ENCODE measurements at places on chromosomes 13 and 19.

DNA sequence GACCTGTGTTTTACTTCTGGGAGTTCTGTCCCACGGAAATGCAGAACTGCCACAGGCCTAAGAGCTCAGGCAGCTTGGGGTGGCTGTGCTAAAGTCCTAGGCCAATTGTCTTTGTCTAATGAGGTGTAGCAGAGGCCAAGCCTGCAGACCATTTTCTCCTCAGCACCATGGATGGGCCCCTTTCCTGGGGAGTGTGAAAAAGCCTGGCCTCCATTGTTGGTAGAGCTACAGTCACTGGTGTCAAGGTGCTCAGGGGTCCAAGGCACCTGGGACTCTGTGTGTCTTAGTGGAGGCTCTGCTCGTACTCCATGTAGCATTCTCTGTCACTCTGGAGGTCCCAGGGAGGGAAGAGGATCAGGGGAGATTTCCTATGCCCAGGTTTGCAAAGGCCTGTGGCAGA is 329.6 kb downstream of the SLITRK5 start:
- no peak for DNase-seq

DNA sequence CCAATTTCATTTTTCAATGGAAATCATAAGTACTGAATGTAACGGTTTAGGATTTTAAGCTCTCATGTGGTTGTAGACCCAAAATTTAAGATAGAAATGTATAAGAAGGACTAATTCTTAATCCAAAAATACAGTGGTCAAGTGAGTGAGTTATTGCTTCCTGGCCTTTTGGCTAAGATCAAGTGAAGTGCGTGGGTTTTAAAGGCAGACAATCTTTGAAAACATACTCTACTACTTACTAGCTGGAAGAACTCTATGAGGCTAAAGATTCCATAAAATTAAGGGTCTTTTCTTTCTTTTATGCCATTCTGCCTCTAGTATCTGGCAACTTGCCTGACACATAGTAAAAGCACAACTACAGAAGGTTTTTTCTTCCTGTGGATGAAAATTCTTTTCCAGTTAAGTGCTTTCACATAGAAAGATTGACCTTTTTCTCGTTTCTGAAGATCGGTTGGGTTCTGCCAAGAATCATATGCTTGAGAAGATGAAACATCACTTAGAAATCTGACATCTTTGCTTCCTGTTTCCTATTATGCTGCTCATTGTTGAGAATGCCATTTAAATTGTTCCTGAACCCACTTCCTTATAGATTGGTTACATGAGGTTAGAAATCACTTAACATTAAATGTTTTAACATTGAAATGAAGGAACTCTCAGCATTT is 26.4 kb upstream of the SCEL start:
- no peak for DNase-seq

DNA sequence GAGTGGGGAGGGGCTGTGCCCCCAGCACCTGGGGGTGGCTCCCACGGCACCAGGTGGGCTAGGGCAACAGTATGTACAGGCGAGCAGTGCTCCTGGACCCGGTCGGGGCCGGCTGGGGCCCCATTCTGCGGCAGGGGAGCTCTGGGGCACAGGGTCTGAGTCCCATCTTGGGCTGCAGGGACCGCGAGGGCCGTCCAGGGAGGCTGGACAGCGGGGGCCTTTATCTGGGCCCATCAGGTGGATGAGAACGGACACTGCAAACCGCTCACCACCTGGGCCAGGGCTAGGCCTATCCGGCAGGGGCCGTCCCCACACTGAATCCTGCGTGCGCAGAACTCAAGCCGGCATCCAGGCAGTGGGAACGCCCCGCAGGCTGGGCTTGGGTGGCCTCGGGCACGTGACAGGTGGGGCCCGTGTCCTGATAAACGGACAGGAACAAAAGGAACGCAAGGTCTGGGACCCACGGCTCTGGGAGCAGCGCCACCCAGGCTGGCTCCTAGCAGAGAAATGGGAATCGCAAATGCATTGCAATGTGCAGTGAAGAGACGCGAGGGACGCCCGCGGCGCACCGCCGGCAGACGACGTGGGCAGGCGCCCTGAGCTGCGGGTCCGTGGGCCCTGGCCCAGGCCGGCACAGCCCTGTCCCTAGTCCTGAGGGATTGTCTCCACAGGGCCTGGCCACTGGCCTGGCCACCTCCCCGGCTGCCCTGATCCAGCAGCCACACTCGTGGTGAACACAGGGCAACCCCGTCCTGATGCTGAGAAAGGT is 29.7 kb downstream of the BTBD2 start:
- no peak for DNase-seq

DNA sequence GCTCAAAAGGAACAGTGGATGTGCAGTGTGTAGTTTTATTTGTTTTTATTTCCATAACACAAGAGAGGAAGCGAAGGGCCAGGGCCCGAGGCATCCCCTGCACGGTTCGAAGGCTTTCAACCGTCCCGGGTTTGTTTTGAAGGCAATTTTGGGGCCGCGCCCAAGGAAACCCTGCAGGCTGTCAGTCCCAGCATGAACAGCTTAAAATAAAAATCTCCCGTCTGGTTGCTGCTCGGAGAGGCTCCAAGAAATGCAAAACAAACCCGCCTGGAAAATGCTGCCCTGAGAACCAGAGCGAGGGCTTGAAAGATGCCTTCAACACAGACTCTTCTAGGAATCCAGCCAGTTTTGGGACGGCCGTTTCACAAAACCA is 16.0 kb downstream of the LSM4 start:
- DNase-seq: no peak

GRCh38 chr13:44231786-44232516 is 141.7 kb upstream of the SERP2 start:
- no peak for DNase-seq

- DNase-seq: no peak
Observed at GRCh38 chr13:109892101-109892500, 105.7 kb upstream of the IRS2 start.

- peak; percentile 84 for DNase-seq
Observed at GRCh38 chr19:55632463-55632834, 8.1 kb upstream of the ZNF784 start.

GRCh38 chr19:35110974-35111373 is 4.6 kb upstream of the FXYD3 start:
- no peak for DNase-seq

- no peak for DNase-seq
Observed at GRCh38 chr19:13729859-13730258, 34.5 kb upstream of the MRI1 start.

GRCh38 chr13:113765564-113765910 is 6.5 kb downstream of the TMEM255B start:
- no peak for DNase-seq

GRCh38 chr13:79392882-79393563 is 13.0 kb downstream of the RBM26 start:
- DNase-seq: no peak

DNA sequence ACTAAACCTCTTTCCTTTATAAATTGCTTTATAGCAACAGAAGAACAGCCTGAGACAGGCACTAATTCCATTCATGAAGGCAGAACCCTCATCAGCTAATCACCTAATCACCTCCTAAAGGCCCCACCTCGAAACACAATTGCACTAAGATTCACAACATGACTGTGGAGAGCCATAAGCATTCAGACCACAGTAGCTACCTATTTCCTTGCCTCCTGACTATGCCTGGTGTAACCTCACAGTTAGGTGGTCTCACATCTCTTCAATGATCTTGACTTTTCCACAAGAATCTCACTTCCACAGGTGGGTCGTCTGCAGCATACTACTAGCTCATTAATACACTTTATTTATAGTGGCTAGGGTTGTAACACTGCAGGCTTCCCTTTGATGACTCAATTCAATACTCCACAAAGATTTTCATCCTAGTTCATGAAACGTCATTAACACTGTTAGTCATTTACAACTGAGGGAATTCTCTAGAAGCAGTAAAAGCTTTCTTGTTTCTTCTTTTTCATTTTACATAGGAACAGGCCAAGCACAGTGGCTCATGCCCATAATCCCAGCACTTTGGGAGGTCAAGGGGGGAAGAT is 27.1 kb downstream of the STK24 start:
- DNase-seq: no peak

DNA sequence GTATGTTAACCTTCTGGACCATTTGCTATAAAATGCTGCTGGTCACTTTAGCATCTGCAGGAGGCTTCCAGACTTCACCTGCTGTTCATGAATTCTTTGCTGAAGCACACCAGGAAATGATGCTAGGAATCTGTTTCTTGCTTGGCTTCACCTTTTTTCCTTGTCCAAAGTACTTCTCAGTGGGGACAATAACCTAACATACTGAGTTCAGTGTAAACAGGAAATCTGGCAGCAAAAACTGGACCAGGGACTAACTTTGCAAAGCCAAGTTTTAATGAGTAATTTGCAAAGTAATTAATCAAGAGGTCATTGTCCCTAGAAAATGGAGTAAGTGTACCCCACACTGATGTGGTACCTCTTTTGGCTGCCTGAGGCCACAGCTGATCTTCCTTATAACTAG is 128.4 kb downstream of the RXFP2 start:
- DNase-seq: no peak

DNA sequence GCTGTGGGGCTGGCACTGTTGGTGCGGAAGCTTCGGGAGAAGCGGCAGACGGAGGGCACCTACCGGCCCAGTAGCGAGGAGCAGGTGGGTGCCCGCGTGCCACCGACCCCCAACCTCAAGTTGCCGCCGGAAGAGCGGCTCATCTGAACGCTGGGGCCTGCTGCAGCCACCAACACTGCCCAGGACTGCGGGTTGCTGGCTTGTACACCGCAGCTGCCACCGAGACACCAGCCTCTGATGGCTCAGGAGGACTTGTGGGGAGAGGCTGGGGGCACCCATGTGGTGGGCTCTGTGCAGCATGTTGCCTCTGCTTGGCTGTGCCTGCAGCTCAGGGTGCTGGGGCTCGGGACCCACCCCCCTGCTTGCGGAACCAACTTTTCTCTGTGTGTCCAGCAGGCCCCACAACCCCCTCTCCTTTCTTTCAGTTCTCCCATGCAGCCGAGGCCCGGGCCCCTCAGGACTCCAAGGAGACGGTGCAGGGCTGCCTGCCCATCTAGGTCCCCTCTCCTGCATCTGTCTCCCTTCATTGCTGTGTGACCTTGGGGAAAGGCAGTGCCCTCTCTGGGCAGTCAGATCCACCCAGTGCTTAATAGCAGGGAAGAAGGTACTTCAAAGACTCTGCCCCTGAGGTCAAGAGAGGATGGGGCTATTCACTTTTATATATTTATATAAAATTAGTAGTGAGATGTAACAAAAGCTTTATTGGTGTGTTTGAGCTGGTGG is 2.6 kb downstream of the CRB3 start:
- DNase-seq: no peak

DNA sequence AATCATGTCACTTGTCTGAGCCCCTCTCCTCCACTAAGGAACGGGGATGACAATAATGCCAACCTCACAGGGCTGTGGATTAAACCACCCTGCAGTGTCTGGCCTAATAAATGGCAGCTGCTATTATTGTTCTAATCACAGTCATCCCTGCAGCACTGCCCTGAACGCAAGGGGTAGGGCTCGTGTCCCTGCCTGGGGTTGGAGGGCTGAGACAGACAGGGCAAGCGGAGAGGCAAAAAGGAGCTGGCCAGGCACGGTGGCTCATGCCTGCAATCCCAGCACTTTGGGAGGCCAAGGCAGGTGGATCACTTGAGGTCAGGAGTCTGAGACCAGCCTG is 10.2 kb upstream of the KPTN start:
- DNase-seq: no peak

DNA sequence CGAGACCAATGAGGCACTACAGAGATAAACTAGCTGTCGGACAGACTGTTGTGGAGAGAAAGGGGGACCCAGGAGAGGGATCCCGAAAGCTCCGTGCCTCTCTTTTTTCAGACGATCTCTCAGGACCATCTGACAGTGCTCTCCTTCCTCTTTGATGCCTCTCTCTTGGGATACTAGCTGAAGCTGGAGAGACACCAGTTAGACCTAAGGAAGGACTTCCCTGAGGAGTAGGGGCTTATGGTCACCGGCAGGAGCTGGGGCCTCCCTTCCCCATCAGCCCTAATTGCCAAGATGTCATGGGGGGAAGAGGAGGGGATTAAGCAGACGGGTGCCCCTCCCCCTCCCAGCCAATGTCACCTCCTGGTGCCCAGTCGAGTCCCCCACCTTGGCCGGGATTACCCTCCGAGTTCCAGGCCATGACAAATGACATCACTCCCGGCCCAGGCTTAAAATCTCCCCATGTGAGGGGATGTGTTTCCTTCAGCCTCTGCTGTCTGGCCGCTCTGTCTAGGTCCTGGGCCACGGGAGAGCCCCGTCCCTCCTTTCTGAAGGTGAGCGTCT is at the start of gene CRX:
TSS of gene CRX (plus strand) at position 478 of the 561 bp plus-strand sequence. CDS start 12,507 bp downstream, outside the sequence.
- DNase-seq: no peak

DNA sequence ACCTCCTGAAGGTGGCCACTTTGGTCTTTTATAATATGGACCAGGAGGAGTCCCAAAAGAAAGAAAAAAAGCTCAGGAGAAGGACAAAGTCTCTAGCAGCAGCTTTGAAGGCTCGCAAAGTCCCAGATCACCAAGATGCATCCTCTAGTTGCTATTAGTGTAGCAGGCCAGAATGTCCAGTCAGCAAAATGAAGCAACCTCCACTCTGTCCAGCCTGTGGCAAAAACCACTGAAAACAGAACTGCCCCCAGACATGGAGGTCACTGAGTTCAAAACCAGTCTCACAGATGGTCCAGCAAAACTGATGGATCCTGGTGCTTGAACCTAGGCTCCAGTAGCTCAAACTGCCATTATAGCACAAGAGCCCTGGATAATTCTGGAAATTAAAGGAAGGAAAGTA is 10.4 kb downstream of the LILRB4 start:
- DNase-seq: peak; percentile 36

DNA sequence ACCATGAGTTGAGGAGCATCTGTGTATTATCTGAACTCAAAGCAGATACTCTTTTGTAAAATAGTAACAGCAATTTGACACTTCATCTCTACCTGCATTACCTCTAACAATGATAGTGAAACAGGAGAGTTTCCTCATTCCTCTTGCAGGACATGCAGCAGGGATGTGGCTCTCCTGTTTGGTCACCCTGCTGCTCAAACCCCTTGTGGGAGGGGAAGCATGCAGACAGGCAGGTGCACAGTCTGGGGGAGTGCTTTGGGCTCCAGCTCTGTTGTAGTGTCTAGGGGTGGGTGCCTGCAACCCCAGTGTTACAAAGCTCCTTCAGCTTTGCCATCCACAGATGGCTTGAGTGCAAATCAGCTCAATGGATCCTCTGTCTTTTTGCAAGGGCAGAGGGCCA is 827.6 kb downstream of the DACH1 start:
- DNase-seq: no peak

- no peak for DNase-seq
Observed at GRCh38 chr19:45613926-45614725, 12.1 kb upstream of the GPR4 start.

GRCh38 chr13:98771838-98772611 is 19.6 kb upstream of the SLC15A1 start:
- no peak for DNase-seq

DNA sequence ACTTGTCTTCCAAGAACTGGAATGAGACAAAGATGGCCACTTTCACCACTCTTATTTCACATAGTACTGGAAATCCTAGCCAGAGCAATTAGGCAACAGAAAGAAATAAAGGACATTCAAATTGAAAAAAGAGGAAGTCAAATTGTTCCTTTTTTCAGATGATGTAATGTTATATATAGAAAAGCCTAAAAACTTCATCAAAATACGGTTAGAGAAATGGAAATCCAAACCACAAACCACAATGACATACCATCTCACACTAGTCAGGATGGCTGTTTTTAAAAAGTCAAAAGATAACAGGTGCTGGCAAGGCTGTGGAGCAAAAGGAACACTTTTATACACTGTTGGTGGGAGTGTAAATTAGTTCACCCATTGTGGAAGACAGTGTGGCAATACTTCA is 113.3 kb upstream of the SPRY2 start:
- no peak for DNase-seq
